ENCODE measurements at places on chromosomes 3 and 15. TPM values are rescaled to one million over a fixed set of nuclear protein-coding genes. Genes with fewer than 3 reads are reported as not detected.
A peak's percentile ranks its signal among the peaks of the same experiment; 100 is the strongest.

DNA sequence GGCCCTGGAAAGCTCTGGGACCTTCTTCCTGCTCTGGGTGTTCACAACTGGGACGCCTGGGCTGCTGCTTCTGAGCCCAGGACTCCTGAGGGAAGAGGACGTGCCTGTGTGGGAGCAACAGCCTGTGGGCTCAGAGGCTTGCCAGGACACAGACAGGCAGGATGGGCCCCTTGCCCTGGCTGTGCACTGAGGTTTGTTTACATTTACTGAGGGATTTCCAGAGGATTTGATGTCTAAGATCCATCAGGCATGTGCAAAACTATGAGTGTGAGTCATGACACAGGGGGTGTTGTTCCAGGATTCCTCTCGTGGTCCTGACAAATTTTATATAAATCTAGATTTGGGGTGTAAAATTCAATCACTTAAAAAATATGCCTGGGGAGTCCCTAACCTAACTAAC lies 10.6 kb downstream of the CCR9 start:
- no peak for DNase-seq

DNA sequence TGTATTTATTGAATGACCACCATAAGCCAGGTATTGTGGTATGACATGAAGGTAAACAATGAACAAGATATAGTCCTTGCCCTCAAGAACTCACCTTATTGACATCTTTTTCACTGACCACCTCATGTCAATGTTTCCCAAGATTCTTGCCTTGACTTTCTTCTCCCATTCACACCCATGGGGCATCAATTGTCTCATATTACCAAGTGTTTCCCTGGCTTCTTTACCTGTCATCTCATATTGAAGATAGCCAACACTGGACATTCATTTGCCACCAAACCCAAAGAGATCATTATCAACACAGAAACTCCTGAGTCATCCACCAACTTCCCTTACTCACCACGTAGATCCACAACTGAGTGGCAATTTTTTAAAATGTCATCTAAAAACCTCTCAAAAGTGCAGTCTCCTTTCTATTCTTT lies 2.2 kb downstream of the EFHB start:
- no peak for DNase-seq

GRCh38 chr15:99721104-99721778 lies 12.0 kb downstream of the LYSMD4 start:
- no peak for DNase-seq

Gene CHST13
- polyA plus RNA-seq: 2.4 TPM

- DNase-seq: no peak
Measured at GRCh38 chr3:132245552-132246142, 71.6 kb upstream of the ACP3 start.

GRCh38 chr3:107965136-107965655 lies 125.6 kb downstream of the CD47 start:
- DNase-seq: no peak

- no peak for DNase-seq
Measured at GRCh38 chr3:1616744-1617143, 481.9 kb upstream of the CNTN4 start.

GRCh38 chr3:100352296-100353231 lies 18.0 kb downstream of the NIT2 start:
- no peak for DNase-seq

Gene CELF6
- polyA plus RNA-seq: 5.6 TPM

DNA sequence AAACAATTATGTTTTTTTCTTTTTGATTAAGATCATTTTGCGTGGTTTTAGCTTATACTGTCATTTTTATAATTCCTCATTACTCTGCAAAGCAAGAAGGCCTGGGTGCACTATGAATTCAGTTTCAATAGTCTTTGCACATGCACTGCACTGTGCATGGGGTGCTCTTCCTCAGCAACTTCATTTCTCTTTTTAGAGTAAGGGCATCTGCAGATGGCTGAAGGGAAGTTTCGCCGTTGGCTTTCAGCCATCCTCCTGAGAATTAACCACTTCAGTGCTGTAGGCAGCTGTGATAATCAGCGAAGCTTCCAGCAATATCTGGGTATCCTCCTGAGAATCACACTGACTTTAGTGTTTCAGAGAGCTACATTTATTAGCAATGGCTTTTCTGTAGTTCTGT lies 284.8 kb downstream of the GBE1 start:
- no peak for DNase-seq

Gene C3orf20
- 0.52 TPM for polyA plus RNA-seq

Gene MYEF2
- 43.1 TPM for polyA plus RNA-seq

Gene CSPG5
- 0.95 TPM for polyA plus RNA-seq

GRCh38 chr3:150743508-150743907 lies 19.5 kb downstream of the SIAH2 start:
- DNase-seq: no peak

Gene GMNC
- 6.6 TPM for polyA plus RNA-seq

Gene EPM2AIP1
- polyA plus RNA-seq: 45.1 TPM

DNA sequence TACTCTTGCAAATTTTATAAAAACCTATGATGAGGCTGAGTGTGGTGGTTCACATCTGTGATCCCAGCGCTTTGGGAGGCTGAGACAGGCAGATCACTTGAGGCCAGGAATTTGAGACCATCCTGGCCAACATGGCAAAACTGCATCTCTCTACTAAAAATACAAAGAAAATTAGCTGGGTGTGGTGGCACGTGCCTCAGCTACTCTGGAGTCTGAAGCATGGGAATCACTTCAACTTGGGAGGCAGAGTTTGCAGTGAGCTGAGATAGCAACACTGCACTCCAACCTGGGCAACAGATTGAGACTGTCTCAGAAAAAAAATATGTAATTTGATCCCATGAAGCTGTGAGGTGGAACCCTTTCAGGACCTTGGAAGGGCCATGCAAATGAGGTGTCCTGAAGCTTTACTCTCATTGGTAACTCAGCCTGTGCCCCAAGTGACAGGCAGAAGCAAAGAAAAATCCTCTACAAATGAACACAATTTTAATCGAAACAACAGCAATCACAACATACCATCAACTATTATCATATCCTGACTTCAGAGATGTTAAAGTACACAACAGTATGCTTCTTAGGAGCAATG lies 84.6 kb upstream of the CDV3 start:
- DNase-seq: no peak

GRCh38 chr15:90231028-90232017 lies 2.4 kb downstream of the CIB1 start:
- DNase-seq: no peak

- DNase-seq: no peak
Measured at GRCh38 chr3:44910693-44911092, 36.3 kb downstream of the TGM4 start.

- no peak for DNase-seq
Measured at GRCh38 chr3:4494895-4495264, 1.7 kb downstream of the ITPR1 start.

Gene PHLDB2
- polyA plus RNA-seq: 89.6 TPM

GRCh38 chr3:148203297-148204010 lies 494.2 kb upstream of the AGTR1 start:
- no peak for DNase-seq

Gene NUP210
- polyA plus RNA-seq: 27.2 TPM

GRCh38 chr3:24185738-24186384 lies 240.8 kb downstream of the NR1D2 start:
- DNase-seq: peak; percentile 16

GRCh38 chr15:77538027-77538451 lies 94.7 kb downstream of the LINGO1 start:
- DNase-seq: no peak

DNA sequence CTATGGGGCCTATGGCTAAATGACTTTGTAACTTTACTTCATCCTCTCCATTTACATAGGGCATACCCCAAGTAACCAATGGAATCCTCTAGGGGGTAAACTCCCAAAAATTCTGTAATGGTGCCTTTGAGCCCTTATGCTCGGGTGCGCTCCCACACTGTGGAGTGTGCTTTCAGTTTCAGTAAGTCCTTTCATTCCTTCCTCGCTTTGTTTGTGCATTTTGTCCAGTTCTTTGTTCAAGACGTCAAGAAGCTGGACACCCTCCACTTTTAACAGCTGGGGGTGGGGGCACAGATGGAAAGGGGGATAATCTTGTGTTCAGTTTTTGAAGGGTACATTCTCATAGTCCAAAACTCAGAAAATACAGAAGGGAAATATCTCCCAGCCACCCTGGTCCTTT lies 84.4 kb upstream of the C2CD4B start:
- DNase-seq: no peak

- no peak for DNase-seq
Measured at GRCh38 chr3:179464323-179465092, 13.2 kb upstream of the GNB4 start.

GRCh38 chr15:95826412-95827195 lies 503.9 kb upstream of the NR2F2 start:
- no peak for DNase-seq

Gene PLCH1
- 0.38 TPM for polyA plus RNA-seq

- DNase-seq: no peak
Measured at GRCh38 chr15:81363718-81364500, 10.1 kb downstream of the TMC3 start.

- no peak for DNase-seq
Measured at GRCh38 chr15:67394873-67395639, 125.9 kb upstream of the C15orf61 start.

GRCh38 chr15:64422697-64423096 lies 35.1 kb downstream of the TRIP4 start:
- no peak for DNase-seq

Gene GP5
- polyA plus RNA-seq: 0.40 TPM

Gene OTOL1
- polyA plus RNA-seq: not detected

Gene SCG5
- 65.1 TPM for polyA plus RNA-seq

Gene CPN2
- 0.49 TPM for polyA plus RNA-seq

DNA sequence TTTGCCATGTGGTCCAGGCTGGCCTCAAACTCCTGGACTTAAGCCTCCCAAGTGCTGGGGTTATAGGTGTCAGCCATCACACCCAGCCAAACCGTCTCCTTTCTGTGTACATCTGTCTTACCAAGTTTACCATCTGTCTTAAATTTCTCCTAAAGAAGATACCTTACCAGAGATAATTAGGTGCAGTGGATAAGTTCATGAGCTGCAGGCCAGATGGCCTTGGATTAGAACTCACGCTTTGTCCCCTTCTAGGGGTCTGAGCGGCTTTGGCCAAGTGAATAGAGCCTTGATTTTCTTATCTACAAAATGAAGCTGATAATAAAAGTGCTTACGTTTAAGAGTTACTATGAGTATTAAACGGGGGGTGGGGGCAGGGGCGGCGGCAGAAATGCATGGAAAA lies 103.9 kb downstream of the SUCLG2 start:
- DNase-seq: no peak

DNA sequence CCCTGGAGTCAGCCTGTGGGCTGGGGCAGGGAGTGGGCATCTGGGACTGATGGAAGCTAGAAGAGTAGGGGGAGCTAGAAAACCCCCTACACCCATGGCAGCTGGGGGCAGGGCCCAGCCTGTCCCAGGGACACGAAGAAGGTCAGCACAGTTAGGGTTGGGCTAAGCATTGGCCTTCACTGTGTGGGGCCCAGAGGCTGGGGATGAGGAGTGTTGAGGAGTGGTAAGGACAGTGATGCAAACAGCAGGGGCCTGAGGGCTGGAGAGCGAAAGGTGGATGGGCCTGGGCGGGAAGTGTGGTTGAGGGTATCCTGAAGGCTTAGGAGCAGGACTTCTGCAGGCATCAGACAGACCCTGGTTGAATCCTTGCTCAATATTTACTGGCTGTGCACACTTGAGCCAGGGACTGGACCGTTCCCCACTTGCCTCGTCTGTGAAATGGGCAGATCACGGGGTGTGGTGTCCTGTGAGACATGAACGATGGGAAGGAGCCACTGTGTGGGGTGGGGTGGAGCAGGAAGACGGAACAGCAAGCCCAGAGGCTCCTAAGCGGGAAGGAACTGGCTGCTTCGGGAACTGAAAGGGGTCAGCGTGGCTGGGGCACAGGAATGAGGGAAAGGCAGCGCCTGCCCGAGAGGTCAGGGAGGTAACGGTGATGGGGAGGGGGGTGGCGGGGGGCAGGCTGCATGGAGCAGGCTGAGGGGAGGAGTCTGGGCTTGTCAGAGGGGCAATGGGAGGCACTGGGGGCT lies 7.3 kb downstream of the PRKCD start:
- no peak for DNase-seq

- DNase-seq: no peak
Measured at GRCh38 chr15:94168250-94168649, 63.1 kb upstream of the MCTP2 start.

DNA sequence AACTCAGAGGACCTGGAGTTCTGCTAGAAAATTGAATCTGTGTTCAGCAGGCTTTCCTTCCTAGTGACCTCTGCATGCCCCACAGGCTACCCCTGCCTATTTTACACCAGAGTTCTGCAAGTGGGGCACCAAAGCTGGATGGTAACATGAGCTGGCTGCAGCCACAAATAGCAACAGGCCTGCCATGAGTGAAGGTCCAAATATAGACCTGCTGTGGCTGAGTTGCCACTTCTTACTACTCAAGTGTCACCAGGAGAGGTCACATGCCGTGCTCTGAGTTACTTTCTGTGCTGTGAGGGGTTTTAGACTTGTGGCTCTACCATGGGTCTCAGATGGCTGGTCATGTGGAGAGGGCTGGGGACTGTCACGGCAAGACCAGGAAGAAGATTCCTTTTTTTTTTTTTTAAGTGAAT lies at the start of gene FSD2:
Gene FSD2 (minus strand): TSS at position 76 of the 413 bp plus-strand sequence. CDS start 18,679 bp downstream, outside the sequence.
- DNase-seq: no peak

Gene LMAN1L
- polyA plus RNA-seq: not detected

DNA sequence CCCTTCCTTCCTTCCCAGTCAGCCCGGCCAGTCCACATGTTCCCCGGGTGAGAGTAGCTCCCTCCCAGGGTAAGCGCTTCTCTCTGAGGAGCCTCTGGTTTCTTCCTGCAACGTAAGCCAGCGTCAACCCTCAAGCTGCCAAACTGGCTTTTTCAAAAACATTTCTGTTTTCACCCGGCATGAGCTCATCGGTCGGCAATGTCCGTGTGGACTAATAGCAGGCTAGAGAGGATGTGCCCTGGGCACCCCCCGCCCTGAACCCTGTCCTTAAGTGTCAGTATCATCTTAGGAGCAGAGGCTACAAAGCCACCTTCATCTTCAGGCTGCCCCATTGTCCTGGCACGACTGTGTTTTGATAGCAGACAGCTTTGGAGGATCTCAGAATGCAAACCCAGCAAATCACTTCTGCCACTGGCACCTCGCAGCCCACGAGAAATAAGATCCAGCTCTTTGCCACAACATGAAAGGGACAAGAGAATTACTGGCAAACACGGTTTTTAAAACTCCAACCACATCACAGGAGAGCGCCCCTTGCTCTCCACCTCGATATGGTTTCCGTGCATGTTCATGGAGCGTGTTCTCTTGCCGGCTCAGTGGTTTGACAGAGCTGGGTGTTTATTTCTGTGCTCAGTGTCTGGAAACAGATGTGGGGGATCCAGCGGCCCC lies 9.9 kb downstream of the ALDH1A3 start:
- DNase-seq: no peak

DNA sequence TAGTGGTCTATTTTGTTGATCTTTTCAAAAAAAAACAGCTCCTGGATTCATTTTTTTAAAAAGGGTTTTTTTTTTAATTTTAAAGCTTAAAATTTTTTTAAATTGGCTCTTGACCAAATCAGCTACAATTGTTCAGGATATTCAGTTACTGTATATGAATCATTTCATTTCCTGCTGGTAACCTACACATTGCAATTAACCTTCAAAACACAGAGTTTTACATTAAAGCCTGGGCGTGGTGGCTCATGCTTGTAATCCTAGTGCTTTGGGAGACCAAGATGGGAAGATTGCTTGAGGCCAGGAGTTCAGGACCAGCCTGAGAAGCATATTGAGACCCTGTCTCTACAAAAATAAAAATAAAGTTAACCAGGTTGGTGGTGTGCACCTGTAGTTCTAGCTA lies 163.4 kb downstream of the ALDH1A2 start:
- no peak for DNase-seq

Gene GNB5
- 17.2 TPM for polyA plus RNA-seq

GRCh38 chr3:42904076-42904475 lies 1.9 kb upstream of the ZNF662 start:
- DNase-seq: no peak

GRCh38 chr3:33430061-33430460 lies 10.1 kb downstream of the UBP1 start:
- DNase-seq: no peak

Gene A4GNT
- polyA plus RNA-seq: 3.5 TPM
